DMS79 (cell line): ENCODE measurements at places on chromosomes 5 and 9.

- DNase-seq: no peak
Measured at GRCh38 chr5:57581772-57582171, 99.2 kb upstream of the ACTBL2 start.

DNA sequence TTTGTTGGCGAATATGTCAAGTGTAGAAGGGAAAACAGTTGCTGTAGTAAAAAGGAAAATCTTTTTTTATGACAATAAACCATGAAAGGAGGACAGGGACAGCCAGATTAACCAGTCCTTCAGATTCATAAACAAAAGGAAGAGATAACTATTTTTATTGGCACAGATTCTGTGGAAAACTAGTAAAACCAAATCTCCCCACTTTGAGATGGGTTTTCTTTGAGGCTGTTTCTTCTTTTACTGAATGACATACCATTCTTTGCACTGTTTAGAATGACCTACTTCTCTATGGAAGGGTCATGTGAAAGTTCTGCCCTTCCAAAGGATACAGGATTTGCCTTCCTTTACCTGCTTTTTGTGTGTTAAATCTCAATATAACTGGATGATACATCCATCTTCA lies 13.7 kb downstream of the CAST start:
- DNase-seq: no peak

DNA sequence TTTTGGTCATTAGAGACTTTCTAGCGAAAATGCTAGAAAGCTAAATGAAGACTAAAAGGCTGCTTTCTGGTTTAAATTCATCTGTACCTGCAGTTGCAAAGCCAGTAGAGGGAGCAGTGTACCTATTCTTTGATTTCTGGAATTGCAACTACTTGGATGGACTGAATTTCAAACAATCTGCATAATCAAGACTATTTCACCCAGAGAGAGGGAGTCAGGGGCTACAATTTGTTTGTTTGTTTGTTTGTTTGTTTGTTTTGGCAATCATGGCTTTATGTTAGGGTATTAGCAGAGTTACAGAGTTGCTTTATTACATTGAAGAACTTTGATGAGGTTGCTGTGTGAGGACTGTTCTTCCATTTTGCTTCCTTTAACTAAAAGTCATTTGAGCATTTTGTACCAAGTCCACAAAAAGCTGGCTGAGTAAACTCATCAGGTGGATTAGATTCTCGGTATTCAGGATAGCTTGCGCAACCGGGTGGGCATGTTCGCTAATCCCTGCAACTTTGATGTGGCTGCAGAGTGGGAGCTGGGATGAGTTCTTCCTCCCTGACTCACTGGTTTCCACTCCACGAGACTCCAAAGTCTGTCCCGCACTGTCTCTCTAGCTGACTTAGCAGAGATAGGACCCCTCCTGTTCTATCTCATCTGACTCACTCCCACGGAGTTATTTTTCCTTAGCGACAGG lies 80.0 kb upstream of the TUT7 start:
- no peak for DNase-seq

DNA sequence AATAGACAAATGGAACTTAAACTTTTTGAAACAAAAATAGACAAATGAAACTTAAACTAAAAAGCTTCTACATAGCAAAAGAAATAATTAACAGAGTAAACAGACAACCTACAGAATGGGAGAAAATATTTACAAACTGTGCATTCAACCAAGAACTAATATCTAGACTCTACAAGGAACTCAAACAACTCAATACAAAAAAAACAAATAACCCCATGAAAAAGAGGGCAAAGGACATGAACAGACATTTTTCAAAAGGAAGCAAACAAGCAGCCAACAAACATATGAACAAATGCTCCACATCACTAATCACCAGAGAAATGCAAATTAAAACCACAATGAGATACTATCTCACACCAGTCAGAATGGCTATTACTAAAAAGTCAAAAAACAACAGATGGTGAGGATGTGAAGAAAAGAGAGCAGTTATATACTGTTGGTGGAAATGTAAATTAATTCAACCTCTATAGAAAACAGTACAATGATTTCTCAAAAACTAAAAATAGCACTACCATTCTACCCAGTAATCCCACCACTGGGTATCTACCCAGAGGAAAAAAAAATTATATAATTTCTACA lies 170.8 kb upstream of the RGMB start:
- no peak for DNase-seq

DNA sequence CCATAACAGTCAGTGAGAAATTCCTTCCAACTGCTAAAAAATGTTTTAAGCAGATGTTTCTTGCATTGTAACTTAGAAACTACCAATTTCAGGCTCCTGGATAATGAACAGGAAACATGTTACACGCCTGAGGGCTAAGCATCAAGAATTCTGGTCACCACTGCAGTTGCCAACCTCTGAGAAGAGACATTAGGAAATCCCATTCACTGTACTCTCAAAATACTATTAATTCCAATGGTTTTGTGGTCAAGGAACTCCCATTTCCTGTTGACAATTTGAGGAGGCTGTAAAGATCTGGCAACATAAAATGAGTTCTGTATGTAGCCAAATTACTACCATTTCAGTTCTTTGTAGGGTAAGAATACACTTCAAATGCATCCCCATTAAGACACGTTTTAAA lies 456.0 kb upstream of the MEF2C start:
- DNase-seq: no peak

GRCh38 chr5:132474131-132474723 lies 16.3 kb downstream of the IRF1 start:
- DNase-seq: no peak

DNA sequence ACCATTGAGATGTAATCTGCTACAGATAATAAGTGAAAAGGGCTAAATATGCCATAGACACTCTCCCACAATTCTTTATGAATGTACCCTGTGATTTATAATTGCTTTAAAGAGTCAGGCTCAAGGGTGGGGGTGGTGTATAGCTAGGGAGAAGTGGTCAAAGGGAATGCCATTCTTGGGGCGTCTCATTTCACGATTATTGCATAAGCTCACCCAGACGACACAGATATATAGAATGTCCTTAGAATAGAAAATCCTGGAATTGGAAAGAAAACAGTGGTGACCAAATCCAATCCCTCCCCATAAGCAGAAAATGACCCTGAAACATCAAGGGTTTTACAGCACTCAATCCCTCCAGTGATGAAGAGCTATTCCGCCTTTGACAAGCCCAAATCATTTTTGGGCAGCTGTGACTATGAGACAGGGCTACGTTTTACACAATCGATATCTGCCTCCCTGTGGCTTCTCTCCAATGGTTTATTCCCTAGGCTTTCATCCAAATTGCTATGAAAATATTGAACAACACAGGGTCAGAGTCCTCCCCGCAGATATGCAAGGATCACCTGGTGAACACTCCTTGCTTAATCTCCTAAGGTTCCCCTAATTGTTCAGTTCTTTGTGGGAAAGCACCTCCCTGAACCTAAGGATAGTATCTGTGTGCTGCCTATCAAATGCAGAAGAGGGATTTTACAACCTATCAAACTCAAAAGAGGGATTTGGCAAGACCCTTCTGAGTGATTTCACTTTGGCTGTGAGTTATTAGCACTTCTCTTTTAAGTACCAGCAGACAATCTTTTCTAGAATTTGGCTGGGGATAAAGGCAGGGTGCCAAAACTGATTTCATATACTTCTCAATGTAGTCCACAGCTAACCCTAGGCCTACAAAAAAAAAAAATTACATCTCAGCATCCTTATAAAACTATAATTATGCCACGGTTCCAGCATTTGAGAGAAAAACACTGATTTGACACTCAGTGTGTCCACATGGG lies 144.9 kb upstream of the CDH6 start:
- no peak for DNase-seq

GRCh38 chr5:31781772-31782171 lies 142.8 kb downstream of the PDZD2 start:
- DNase-seq: no peak

- DNase-seq: no peak
Measured at GRCh38 chr5:82796643-82797416, 280.4 kb downstream of the TMEM167A start.

DNA sequence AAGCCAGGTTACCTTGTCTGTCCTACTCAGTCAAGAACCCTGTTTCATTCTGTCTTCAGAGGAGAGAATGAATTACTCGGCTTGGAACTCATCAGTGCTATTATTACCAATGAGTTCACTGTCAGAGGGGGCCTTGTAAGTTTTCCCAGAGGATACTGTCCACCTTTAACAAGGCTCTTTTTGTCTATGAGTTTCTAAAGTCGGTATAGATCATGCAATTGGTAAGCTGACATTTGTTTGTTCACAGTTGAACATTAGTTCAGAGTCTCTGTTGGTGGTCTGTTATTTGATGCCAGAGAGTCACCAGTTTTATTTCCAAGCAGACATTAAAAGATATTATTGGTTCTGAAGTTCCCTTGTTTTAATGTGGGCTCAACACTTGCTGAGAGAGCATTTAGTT lies 58.1 kb upstream of the DHFR start:
- DNase-seq: no peak

GRCh38 chr9:136840877-136841645 lies 1.2 kb upstream of the AJM1 start:
- DNase-seq: peak; percentile 71

DNA sequence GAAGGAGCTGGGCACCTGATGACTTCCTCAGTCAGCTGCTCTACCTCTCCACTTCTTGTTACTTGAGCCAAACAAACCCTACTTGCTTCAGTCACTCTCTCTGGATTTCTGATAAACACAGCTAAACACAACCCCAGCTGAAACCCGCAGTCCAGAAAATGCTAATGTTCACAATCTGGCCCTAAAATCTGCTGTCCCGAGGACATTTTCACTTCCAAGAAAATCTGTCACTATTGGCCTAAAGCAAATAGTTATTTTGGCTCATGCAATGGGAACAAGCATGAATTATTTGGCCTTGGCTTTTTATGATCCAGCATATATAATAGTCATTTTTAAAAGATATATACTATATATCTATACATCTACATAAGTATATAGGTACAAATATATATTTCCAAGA lies 19.1 kb downstream of the FAM81B start:
- DNase-seq: no peak

DNA sequence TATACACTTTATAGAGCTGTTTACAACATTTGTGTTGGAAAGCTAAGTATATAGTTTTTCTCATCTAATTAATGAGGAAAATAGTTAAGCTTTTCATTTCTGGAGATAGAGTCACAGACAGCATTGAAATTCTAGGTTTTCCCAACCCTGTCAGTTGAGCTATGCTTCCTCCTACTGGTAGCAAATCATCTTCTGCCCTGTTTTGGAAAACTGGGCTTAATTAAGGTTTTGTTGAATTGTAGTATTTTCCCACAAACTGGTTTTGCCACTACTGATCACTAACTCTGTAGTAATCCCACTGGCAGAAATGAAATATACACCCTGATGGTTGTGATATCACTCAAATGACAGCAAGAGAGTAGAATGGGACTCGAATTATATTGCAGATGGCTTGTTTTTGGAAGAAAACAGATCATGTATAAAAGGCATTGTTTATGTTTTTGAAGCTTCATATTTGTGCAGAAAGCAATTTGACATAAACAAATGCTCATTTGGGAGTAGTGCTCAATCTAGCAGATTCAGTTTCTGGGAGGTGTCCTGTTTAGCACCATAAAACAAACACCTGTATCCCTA lies 46.6 kb downstream of the CD180 start:
- no peak for DNase-seq

DNA sequence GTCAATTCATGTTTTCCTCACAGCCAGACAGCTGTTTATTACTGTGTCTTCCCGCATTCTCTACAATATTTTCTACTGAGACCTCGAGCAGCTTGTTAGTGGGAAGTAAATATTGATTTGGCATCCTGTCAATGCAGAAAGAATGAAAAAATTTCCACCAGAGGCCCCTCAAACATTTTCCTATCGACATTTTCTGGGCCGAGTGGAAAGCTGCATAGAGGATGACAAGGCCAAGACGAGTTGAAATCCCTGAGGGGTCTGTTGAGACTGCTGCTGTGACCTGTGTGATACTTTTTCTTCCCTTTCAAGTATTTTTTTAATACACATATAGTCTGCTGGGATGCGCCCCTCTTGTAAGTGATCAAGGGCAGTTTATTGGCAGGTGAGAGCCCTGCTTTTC lies 91.4 kb upstream of the SH3GL2 start:
- no peak for DNase-seq

DNA sequence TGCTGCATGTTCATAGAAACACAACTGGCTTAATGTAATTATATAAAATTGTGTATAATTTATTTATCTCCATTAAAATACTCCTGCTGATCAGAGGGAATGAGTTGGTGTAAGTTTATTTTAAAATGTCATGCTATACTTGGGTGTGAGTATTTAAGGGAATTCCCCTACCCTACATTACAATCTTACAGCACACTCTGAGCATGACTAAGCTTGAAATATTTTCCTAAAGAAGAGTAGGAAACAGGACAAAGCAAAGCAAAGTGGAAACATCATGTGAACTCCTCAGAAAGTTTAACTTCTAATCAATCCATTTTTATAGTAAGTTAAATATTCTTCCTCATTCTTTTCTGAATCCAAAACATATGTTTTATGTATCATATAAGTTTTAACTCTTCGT lies 1271.3 kb downstream of the EFNA5 start:
- no peak for DNase-seq

GRCh38 chr5:108813673-108814072 lies 66.0 kb downstream of the FER start:
- no peak for DNase-seq

DNA sequence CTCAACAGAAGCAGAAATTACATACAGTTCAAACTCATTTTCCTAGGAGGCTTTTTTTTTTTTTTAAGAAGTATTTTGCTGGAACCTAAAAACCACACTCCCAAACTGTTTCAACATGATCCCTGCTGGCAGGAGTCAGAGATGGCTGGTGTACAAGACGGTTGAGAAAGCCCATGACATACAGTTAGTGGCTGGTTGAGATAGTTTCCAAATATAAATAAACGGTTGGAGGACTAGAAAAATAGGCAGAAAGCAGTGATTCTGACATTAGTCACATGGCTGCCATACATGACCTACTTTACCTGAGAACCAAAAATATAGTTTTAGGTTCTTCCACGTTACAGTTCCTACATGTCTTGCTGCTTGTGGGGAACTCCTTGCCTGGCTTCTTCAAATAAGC lies 31.7 kb upstream of the BASP1 start:
- DNase-seq: no peak

- no peak for DNase-seq
Measured at GRCh38 chr5:134493461-134494055, 31.9 kb upstream of the JADE2 start.

GRCh38 chr9:5800969-5801738 lies 31.8 kb downstream of the ERMP1 start:
- no peak for DNase-seq

- DNase-seq: no peak
Measured at GRCh38 chr9:98429613-98430012, 174.2 kb upstream of the TBC1D2 start.

GRCh38 chr5:78841767-78842166 lies 143.3 kb downstream of the ARSB start:
- DNase-seq: no peak

GRCh38 chr9:130311003-130311402 lies 45.4 kb downstream of the HMCN2 start:
- no peak for DNase-seq

DNA sequence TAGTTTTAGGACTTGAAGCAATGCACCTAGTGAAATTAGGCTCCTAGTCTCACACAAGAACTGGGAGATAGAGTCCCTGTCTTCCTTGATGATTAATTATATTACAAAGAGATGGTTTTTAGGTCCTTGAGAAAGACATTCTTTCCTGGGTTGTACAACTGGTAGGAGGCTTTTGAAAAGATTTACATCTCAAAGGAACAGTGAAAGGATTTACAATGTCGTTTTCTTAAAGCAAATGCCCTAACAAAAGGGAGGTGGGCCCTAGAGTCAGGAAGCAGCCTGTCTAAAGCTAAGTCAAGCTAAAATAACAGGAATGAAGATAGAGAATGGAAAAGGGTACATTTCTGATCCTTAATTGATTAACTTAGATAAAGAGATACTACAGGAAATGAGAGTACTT lies 102.2 kb upstream of the IL7R start:
- DNase-seq: no peak

- DNase-seq: no peak
Measured at GRCh38 chr9:72205513-72205912, 56.3 kb downstream of the GDA start.
